NCI-H1436 (cell line): ENCODE measurements at places on chromosomes 13 and 19.

GRCh38 chr13:79496188-79496587 lies 15.2 kb downstream of the NDFIP2 start:
- no peak for DNase-seq

DNA sequence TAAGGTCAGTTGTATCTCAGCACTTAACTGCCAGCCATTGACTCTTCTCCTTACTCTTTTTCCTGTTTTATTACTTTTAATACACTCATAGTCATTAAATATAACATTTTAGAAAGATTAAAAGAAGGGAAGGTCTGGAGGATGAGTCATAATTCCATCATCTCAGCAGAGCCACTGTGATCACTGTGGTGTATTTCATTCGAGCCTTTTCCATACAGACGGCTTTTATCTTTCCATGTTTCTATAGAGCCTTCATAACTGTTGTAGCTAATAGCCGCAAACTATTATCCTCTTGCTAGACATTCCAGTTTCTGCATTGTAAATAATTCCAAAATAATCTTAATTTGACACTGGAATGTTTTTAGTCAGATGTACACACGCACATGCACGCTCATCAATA lies 4.7 kb upstream of the FLT1 start:
- DNase-seq: no peak

DNA sequence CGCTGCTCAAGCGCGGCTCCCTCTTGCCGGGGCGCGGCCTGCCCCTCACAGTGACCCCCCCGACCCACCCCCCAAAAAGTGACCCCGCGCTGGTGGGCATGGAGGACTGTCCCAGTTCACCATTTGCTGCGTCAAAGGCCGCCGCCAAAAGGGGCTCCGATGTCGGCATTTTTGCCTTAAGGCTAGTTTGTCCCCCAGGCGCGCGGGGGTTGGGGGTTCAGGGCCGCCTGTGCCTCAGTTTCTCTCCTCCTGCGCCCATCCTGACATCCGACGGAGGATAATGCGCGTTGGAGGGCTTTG lies 17.1 kb downstream of the NFIX start:
- DNase-seq: no peak

- no peak for DNase-seq
These were observed 55.4 kb downstream of the INTS6 start for GRCh38 chr13:51397262-51397941.

DNA sequence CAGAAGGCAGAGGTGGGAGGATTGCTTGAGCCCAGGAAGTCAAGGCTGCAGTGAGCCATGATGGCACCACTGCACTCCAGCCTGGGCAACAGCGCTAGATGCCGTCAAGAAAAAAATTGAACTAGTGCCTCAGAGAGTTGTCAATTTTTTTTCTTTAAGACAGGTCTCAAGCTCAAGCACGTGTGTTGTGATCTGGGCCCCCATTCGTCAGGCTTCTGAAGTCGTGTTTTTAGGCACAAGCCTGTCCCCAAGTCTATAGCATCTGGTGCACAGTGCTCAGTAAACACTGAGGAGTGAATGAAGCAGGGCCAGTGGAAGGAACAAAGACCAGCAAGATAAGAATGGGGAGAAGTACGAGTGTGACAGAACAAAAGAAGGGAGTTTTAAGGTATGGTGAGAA lies 23.7 kb upstream of the LAMP1 start:
- DNase-seq: no peak

GRCh38 chr13:94154367-94154766 lies 325.1 kb downstream of the DCT start:
- no peak for DNase-seq

GRCh38 chr13:85819513-85819912 lies 20.3 kb upstream of the SLITRK6 start:
- DNase-seq: no peak

- DNase-seq: peak; percentile 78
These were observed 3.9 kb downstream of the TMEM147 start for GRCh38 chr19:35549174-35549788.

GRCh38 chr13:88281841-88282240 lies 610.7 kb downstream of the SLITRK5 start:
- no peak for DNase-seq

DNA sequence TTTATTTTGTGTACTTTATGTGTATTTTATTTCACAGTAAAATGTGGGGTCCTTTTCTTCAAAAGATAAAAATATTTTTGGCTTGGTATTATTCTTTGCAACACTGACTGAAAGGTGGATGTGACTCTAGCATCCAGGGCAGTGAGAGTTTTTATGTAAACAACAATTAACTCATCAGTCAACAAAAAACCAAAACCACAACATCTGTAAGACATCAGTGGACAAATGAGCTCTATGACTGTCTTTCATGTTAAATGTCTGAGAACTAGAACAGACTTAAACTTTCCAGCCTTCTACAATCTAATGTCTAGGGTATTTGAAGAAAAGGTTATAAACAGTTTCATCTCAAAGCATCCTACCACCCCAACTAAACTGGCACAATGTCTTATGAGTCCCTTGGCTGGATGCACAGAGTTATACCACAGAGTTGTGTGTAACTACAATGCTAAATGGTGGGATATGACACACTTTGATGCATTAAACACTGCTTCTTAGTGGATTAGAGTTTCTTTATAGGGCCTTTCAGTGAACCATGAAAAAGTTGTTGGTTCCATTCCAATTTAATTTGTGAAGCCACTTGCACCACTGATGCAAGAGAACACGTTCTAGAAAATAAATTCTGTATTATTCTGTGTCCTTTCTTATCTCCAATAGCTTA lies 544.2 kb upstream of the KLF12 start:
- DNase-seq: no peak

DNA sequence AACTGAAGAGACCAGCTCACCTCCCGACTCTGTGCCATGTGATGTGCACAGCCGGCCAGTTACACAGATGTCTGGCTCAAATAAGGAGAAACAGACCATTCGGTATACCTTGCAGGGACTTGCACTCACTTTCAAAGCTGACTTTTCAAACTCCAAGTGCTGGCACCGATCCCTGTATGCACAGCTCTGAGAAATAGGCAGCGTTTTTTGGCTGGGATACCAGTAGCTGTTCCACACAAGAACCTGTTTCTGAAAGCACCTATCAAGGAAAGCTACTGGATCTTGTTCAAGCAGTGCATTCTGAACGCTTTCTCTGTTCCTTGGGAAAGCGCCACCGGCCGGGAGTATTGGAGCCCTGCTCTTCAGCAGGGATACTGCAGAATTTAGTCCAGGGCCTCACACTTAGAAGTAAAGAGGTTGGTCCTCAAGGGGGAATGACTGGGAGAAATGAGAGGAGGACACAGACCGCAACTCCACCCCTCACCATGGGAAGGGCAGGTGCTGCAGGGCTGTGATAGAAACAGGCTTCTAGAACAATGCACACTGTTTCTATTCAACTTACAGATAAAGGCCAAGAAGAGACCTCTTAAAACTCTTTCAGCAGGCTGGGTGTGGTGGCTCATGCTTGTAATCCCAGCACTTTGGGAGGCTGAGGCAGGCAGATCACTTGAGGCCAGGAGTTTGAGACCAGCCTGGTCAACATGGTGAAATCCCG lies 53.6 kb upstream of the PABPC3 start:
- DNase-seq: no peak

- no peak for DNase-seq
These were observed 301.7 kb upstream of the SPRY2 start for GRCh38 chr13:80642641-80643040.

GRCh38 chr19:10871711-10872545 lies 575 bp downstream of the CARM1 start:
- peak; percentile 53 for DNase-seq

- DNase-seq: peak; percentile 68
These were observed 451 bp upstream of the ICAM5 start for GRCh38 chr19:10289167-10289835.

DNA sequence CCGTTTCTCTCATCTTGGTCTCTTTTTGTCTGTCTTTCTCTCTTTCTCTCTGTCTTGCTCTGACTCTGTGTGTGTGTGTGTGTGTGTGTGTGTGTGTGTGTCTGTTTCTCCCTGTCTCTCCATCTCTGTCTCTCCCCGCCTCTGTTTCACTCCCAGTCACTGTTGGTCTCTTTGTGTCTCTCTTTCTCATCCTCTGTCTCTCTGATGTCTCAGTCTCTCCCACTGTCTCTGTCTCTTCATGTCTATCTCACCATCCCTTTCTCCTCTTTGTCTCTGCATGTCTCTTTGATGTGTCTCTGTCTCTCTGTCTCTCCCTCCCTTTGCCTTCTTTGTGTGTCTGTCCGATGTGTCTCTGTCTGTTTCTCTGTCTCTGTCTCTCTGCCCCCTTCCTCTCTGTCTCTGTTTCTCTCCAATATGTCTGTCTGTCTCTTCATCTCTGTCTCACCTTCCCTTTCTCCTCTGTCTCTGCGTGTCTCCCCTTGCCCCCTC lies 2.5 kb downstream of the NFIC start:
- no peak for DNase-seq

DNA sequence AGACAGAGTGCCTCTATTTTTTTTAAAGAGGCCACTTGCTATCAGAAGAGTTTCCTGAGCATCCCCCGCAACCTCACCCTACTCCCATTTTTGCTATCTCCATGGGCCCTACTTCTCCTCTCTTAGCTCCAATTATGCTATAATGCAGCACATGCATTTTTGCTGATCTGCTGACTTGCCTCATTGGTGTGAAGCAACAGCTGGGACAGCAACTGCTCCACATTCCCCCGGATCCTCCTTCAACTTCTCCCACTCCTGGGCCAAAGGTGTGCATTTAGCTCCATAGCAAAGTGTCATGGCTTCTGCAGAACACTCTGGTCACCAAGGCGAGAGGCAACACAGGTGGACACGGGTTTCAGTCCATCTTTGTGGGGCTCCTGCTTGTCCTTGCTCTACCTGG lies 56.7 kb upstream of the USP29 start:
- DNase-seq: no peak

- no peak for DNase-seq
These were observed 34.9 kb downstream of the DOCK9 start for GRCh38 chr13:98942997-98943396.

- DNase-seq: no peak
These were observed 1043.6 kb downstream of the UQCRFS1 start for GRCh38 chr19:28169168-28169887.

GRCh38 chr13:57191667-57192066 lies 24.7 kb downstream of the PRR20E start:
- no peak for DNase-seq

GRCh38 chr19:958967-959855 lies 24.9 kb upstream of the WDR18 start:
- DNase-seq: no peak

GRCh38 chr19:29422047-29422446 lies 103.7 kb upstream of the VSTM2B start:
- DNase-seq: no peak

DNA sequence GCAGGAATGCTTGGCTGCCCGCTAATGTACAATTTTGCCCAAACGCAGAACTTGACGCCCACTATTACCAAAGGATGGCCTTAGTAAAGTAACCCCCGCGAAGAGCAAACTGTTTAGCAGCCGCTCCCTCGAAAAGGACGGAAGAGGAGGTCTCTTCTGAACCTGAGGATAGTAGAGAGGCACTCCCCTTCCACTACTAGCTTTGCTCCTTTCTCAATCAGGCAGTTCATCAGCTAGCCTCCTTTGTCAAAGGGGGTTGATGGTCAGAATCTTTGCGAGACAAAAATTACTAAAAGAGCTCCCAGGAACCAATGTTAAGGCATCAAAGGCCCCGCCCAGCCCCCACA lies 534 bp downstream of the CAB39L start:
- no peak for DNase-seq

DNA sequence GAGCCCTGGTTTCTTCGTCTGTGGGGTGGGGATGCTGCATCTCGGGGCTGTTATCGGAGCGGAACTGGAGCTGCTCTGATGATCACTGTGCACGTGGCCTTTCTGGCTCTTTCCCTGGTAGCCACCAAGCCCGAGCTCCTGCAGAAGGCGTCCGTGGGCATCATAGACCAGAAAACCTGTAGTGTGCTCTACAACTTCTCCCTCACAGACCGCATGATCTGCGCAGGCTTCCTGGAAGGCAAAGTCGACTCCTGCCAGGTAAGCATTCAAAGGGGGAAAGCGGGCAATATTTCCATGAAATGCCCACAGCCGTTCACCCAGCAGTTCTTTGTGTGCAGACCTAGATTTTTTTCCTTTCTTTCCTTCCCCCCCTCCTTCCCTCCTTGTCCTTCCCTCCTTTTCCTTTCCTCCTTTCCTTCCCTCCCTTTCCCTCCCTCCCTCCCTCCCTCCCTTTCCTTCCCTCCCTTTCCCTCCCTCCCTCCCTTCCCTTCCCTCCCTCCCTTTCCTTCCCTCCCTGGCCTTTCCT lies 9.4 kb downstream of the TIMM13 start:
- no peak for DNase-seq

DNA sequence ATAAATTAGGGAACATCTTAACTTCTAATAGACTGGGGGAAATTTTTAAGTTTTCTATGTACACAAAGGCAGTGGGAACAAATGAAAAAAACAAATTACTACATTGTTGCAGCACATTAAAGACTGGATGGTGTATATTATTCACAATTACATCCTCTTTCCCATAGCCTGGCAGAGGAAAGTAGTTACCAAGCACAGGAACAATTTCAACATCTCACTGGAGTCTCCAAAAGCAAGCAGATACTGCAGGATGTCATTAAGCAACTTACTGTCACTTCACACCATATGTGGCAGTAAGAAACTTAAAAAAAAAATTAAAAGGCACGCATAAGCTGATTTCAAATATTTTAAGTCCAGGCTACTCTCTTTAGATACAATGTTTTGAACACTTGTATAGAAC lies 6.4 kb upstream of the EFNB2 start:
- no peak for DNase-seq

GRCh38 chr13:51282322-51282721 lies 57.2 kb upstream of the SERPINE3 start:
- DNase-seq: no peak

GRCh38 chr19:35623327-35624010 lies 5.4 kb upstream of the RBM42 start:
- DNase-seq: no peak

DNA sequence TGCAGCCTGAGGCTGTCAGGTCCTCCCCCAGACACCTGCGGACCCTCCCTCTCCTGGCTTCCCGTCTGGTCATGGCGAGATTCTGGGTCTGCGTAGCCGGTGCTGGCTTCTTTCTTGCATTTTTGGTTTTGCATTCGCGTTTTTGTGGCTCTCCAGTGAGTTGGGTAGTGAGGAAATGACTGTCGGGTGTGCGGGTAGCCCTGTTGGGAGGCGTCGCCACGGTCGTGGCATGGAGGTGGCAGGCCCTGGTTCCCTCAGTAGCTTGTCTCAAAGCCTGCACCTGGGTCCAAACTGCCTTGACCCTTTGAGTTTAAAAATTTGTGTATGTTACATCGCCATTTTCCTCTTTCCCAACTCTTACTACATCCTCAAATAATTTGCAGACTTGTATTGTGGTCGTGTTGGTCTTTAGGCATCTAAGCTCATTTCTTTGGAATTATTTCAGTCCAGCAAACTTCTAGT lies 344 bp downstream of the NHLRC3 start:
- no peak for DNase-seq

- DNase-seq: no peak
These were observed 2.6 kb upstream of the TSHZ3 start for GRCh38 chr19:31351855-31352195.

GRCh38 chr19:33905937-33906577 lies 109.4 kb downstream of the KCTD15 start:
- DNase-seq: no peak

- DNase-seq: no peak
These were observed 20.4 kb downstream of the UBL3 start for GRCh38 chr13:29830000-29830399.
